ENCODE measurements at places on chromosomes 4 and X. TPM values are rescaled to one million over a fixed set of nuclear protein-coding genes. Genes with fewer than 3 reads are reported as not detected.

DNA sequence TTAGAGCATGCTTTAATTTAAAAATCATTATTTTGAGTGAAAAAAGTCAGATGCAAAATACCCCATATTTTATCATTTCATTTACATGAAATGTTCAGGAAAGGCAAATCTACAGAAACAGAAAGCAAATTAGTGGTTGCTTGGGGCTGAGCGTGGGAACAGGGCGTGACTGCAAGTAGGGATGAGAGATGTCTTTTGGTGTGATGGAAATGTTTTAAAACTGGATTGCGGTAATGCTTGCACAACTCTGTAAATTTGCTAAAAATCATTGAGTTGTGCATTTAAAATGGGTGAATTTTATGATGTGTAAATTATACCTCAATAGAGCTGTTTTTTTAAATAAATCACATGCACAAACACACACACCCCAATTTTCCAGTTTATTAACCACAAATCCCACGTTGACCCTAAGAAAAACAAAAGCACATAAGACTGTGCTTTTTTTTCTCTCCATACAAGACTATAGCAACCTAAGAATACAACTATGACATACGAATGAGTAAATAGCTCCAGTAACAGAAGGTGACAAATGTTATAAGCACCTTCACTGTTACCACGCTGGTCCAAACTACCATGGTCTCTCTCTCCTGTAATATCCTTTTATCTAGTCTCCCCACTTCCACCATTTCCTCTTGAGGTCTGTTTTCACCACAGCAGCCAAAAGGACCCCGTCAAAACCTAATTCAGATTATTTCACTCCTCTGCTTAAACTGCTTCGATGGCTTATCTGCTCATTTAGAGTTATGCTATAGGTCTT is 37.2 kb downstream of the FRMD7 start:
- no peak for DNase-seq

DNA sequence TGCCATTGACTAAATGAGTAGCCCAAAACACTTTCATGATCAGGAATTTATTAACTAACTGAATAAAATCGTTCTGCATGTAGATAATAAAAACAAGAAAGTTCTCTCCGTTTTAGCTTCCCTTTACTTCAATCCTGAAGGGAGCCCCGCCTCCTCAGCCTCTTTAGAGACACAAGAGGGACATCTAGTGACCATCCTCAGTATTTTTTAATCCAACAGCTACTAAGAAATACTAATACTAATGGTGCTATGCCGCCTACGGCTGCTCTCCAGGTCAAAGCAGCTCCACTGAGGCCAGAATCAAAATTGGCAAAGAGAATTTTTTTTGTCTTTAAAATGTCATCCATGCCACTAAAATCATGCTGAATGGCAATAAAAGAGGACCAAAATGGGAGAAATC is 3.2 kb upstream of the PCDH19 start:
- DNase-seq: peak; percentile 61

- no peak for DNase-seq
Observed at GRCh38 chr4:139764182-139764581, 98.6 kb downstream of the MGST2 start.

DNA sequence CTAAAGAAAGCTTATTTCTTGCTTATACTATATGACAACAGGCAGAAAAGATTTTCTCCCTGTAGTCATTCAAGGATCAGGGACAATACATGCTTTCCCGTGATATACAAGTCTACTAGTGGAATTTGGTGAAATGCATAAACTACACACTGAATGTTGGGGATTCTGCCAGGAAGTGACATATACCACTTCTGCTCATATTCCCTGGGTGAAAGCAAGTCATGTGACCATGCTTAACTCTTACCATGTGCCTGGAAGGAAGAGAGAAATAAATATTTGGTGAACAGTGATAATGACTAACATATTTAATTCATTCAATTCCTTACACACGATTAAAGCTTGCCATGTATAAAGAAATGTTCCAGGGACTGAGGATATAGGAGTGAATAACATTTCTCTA is 534.6 kb downstream of the PPARGC1A start:
- no peak for DNase-seq

DNA sequence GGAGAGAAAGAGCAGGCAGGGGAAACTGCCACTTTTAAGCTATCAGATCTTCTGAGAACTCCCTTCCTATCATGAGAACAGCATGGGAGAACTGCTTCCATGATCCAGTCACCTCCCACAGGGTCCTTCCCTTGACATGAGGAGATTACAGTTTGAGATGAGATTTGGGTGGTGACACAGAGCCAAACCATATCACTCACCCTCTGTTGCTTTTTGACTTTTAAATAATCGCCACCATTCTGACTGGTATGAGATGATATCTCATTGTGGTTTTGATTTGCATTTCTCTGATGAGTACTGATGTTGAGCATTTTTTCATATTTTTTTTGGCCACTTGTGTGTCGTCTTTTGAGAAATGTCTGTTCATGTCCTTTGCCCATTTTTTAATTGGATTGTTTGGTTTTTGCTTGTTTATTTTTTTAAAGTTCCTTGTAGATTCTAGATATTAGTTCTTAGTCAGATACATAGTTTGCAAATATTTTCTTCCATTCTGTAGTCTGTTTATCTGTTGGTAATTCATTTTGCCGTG is 6.5 kb upstream of the PAQR3 start:
- no peak for DNase-seq

- DNase-seq: peak; percentile 66
Observed at GRCh38 chr4:87985097-87985886, 9.8 kb downstream of the SPP1 start.

DNA sequence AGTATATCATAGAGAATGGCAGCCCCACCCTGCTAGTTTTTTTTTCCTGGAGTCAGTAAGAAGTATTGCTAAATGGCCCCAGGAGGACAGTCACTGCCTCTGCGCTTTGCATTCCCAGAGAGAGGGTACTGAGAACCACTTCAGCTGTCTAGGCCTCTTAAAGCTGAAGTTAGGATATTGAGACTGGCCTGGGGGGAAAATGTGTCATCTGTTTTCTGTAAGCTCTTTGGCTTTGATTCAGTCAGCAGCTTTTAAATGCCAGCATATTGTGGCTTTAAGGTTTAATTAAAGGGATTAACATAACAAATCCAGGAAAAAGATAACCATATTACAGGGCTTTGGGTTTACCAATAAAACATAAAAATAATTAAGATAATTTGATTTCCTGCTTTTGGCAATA is 852.0 kb downstream of the PCDH18 start:
- no peak for DNase-seq

DNA sequence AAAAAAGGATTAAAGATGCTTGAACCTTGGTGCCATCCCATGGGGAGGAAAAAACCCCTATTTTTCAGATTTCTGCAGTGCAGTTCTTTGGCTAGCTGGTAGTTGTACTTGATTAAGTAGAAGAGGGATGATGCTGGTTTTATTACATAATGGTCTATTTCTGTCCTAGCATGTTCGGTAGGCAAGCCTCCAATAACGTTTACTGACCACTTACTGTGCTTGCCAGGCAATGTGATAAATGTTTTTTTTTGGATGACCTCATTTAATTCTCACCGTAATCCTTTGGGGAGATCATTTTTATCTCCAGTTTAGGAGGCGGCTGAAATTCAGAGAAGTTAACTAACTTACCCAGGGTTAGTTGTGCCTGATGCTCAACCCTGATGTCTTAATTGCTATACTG is 92.1 kb upstream of the RPA4 start:
- no peak for DNase-seq

GRCh38 chr4:159357350-159357749 is 254.5 kb downstream of the RAPGEF2 start:
- DNase-seq: no peak

GRCh38 chr4:23485801-23486200 is 404.0 kb downstream of the PPARGC1A start:
- DNase-seq: peak; percentile 56

DNA sequence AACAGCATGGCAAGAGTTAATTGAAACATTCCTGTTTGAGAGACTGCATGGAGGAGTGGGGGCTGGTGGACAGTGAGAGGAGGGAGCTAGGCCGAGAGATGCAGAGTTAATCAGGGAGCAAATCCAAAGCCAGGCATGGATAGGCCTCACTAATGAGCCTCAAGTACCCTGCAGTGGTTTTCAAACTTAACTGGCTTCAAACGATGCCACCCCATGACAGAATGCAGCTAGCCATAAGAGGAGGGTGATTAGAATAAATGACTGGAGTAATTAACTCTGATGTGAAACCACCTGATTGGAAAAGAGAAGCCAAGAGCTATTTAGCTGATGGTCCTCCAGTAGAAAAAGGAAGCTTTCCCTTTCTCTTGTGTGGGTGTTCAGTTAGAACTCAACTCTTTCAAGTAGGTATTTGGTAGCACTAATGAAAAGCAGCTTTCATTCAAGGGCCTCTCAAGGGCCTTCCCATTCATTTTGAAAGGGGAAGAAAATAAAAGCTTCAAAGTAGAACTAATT is 215.4 kb upstream of the MAB21L2 start:
- no peak for DNase-seq

- peak; percentile 1 for DNase-seq
Observed at GRCh38 chrX:121579016-121579760, 531.8 kb downstream of the GLUD2 start.

- DNase-seq: no peak
Observed at GRCh38 chr4:6078560-6078959, 60.3 kb upstream of the C4orf50 start.

DNA sequence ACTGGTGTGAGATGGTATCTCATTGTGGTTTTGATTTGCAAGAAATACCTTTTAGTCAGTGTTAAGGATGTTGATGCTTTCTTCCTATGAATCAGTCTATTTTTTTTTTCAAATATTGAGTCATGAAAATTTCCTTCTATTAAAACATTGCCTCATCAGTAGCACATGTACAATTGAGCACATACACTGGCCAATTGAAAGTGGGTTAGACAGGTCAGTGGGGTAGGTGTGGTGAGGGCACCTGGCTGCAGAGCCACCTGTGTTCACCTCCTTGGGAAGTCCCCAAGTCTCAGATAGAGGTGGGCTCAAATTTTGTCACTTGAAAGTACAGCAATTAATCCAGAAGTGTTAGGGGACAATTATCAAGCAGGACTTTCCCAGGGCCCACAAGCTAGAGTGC is 243.7 kb downstream of the SPRY1 start:
- peak; percentile 14 for DNase-seq

DNA sequence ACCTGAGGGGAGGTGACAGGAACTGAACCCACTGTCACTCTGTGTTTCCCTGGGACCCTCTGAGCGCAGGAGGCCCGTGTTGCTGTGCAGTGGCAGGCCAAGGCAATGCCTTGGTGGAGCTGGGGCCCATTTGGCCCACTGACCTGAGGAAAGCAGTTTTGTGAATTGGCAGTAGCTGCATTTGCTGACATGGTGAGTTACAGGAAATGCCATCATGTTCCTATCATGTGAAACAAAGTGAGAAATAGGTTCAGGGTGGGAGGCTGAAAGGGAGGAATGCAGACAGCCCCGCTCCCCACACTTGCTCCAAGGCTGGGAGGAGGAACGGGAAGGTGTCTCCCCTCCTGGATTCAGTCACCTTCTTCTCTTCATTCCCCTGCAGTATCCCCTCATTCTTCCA is 146.1 kb downstream of the PTTG2 start:
- peak; percentile 55 for DNase-seq

GRCh38 chr4:139720806-139721205 is 55.2 kb downstream of the MGST2 start:
- DNase-seq: no peak

- no peak for DNase-seq
Observed at GRCh38 chr4:145891958-145892357, 46.7 kb downstream of the ZNF827 start.

GRCh38 chr4:84530871-84531270 is 31.8 kb upstream of the NKX6-1 start:
- DNase-seq: no peak

DNA sequence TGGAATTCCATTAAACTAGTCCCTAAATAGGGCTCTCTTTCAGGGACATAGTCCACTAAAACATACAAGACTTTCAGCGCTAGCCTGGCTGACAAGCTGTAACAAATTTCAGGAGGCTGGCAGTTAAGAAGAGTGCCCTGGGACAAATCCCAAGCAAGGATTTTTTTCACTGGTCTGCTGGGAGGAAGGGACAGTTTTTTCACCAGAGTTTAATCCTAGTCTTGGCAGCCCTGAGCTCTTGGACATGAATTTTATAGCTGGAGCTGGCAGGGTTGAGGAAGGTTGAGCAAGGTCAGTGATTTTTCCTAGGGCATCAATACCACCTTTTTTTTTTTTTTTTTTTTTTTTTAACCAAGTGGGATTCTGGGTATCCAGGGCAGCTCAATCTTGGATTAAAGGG is 184.4 kb downstream of the SH2D1A start:
- DNase-seq: no peak

DNA sequence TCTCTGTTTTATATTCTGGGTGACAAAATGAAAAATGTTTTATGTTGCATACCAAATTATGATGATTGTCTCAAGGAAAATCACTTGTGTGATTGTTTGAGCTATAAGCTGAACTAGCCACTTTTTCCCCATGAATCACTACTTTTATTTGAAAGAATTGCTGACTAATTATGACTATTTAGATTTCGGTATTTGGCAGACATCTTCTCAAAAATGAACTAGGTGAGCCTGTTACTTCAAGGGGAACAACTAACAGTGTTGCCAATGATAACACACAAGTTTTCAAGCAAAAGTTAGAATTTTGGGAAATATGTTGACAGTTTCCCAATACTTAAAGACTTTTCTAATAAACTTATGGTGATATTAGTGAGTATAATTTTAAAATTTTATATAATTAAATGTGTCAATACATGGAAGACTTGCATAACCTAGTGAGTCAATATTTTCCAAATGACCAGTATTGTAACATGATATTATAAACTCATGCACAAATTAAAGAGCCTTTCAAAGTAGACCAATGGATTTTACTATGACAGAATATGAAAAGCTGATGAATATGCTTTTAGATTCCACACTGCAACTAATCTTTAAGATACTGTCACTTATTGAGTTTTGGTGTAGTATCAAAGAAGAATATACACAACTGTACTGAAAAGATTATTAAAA is 187.7 kb upstream of the GATB start:
- no peak for DNase-seq

- peak; percentile 49 for DNase-seq
Observed at GRCh38 chrX:49915361-49916222, 6.8 kb upstream of the CLCN5 start.

DNA sequence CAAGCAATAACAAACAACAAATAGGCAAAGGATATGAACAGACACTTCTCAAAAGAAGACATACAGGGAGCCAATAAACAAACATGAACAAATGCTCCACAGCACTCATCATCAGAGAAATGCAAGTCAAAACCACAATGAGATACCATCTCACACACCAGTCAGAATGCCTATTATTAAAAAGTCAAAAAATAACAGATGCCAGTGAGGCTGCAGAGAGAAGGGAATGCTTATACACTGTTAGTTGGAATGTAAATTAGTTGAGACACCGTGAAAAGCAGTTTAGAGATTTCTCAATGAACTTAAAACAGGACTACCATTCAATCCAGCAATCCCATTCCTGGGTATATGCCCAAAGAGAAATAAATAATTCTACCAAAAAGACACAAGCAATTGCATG is 129.8 kb upstream of the MAGEB2 start:
- DNase-seq: no peak

The FGB gene
- total RNA-seq: not detected

The LUZP4 gene
- total RNA-seq: not detected

The KCTD8 gene
- 0.80 TPM for total RNA-seq

The PPBP gene
- total RNA-seq: not detected

The NXF2 gene
- not detected for total RNA-seq

The MAGEB2 gene
- total RNA-seq: not detected

The RPA4 gene
- 2.1 TPM for total RNA-seq

The MAGEA9B gene
- not detected for total RNA-seq

The CORIN gene
- total RNA-seq: 0.40 TPM

The PAGE5 gene
- not detected for total RNA-seq

The FGFR3 gene
- 1.2 TPM for total RNA-seq

The BEX5 gene
- not detected for total RNA-seq
